ENCODE measurements at places on chromosomes 1 and 21. TPM values are rescaled to one million over a fixed set of nuclear protein-coding genes. Genes with fewer than 3 reads are reported as not detected.

DNA sequence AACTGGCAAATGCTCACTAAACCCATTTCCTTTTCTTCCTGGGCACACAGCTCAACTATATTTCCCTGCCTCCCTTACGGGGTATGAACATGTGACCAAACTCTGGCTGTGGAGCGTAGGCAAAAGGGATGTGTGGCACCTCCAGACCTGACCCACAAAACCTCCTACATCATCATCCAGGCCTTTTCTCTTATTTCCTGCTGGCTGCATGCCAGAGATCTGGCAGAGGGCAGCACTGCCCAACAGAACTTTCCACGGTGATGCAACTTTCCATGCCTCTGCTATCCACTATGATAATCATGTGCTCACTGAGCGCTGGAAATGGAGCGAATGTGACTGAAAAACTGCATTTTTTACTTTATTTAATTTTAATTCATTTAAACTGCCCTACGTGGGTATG, 99.6 kb upstream of the CACNA1E start:
- no peak for DNase-seq

- no peak for DNase-seq
These were observed 76.3 kb downstream of the MEGF6 start for GRCh38 chr1:3534803-3535637.

- no peak for DNase-seq
These were observed 46.6 kb upstream of the RAB4A start for GRCh38 chr1:229224308-229224707.

DNA sequence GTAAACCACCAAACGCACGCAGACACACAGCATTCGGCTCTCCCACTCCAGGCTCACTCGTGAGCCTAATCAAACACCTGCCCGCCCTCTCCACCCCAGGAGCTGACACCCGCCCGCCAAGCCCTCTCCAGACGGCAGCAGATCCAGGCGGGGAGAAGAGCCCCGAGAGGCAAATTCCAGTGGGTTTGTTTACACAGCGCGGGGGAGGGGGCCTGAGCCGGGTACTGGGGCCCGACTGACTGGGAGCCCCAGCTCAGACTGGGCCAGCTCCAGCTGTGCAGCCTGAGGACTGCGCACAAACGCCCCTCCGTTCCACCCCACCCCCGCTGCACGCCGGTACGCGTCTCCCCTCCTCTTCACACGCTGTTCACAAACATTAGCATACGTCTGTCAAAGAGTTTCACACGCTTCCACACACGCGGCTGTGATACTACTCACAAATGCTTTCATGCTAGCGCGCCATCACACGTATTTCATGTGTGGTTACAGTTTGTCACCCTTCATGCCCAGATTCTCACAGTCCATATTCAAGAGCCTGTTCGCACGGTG, 1.0 kb upstream of the EFNA1 start:
- peak; percentile 58 for DNase-seq

GRCh38 chr1:18548643-18549042, 67.9 kb downstream of the KLHDC7A start:
- DNase-seq = no peak

- DNase-seq = no peak
These were observed 9.3 kb downstream of the CBR1 start for GRCh38 chr21:36079010-36079649.

DNA sequence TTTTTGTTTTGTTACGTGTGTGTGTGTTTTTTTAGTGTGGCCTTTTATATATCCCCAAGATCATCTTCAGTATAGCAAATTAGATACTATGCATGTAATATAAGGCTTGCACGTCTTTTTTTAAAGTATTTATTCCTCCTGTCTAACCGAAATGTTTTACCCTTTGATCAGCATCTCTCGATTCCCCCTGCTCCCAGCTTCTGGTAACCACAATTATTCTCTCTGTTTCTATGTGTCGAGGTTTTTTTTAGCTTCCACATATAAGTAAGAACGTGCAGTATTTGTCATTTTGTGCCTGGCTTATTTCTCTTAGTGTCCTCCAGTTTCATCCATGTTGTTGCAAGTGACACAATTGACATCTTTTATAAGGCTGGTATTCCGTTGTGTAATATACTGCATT, 18.7 kb downstream of the CEP85 start:
- no peak for DNase-seq

DNA sequence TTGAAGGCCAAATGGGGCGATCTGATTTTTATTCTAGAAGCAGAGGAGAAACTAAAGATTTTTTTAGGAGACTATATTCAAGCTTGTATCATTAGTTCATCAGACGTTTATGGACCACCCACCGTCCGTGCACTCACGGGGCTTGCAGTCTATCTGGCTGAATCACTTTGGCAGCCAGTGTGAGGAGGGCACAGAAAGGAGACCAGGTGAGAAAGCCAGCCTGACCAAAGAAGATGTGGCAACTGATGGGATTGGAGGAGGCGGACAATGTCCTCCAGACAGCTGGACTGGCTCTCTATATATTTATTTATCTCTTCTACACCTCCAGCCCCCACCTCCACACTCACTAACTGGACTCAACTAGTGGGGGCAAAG, 822 bp upstream of the ELOVL1 start:
- no peak for DNase-seq

DNA sequence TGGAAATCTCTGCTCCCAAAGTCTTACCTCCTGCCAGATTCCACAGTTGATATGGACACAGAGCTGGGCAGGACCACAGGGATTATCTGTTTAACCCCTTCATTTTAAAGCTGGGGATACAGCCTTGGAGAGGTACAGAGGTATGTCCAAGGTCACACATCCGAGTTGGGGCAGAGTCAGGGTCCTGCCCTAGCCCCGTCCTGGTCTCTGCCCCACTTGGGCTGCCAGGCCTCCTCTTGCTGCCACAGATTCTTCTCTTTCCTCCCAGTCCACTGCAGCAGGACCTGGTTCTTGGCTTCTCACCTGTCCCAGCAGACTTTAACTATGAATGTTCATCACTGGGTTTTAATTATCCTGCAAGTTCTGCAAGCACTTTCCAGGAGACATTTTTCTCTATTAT, 258.3 kb downstream of the MATN1 start:
- no peak for DNase-seq

- no peak for DNase-seq
These were observed 856 bp downstream of the LHX9 start for GRCh38 chr1:197917805-197918651.

DNA sequence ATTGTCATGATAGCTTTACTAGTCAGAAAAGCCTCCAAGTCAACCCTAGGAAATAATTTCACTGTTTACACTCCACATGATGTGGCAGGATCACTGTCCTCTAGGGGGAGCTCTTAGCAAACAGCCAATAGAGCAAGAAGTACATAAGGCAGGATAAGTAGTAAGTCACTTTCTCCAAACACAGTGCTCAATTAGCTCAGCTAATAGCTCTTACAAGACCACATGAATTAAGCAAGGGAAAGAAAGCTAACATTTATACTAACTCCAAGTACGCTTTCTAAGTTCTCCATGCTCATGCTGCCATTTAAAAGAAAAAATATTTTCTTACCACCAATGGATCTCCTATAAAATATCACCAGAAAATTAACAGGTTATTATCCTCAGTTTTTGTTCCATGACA, 66.9 kb upstream of the LRIF1 start:
- DNase-seq = no peak

DNA sequence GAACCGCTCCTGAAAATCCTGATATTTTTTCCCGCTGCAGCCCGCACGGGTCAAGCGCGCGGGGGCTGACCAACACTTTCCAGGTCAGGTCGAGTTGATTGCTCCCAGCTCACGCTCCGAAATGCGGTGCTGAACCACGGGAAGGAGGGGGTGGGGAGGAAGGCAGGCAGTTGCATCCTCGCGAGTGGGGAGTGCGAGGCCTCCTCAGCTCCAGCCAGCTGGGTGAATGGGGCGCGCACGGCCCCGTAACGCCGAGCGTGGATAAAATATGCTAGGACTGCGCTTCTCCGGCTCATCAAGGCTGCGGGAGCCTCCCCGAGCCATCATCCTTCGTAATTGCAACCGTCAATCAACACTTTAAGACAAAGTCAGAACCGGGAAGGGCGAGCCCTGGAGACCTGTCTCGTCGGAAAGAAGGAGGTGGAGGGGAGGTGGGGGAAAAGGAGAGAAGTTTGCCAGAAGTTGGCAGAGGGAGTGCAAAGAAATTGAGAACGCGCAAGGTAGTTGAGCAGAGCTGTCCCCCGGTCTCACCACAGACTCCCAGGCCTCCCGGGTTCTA, 8.0 kb downstream of the NR5A2 start:
- no peak for DNase-seq

DNA sequence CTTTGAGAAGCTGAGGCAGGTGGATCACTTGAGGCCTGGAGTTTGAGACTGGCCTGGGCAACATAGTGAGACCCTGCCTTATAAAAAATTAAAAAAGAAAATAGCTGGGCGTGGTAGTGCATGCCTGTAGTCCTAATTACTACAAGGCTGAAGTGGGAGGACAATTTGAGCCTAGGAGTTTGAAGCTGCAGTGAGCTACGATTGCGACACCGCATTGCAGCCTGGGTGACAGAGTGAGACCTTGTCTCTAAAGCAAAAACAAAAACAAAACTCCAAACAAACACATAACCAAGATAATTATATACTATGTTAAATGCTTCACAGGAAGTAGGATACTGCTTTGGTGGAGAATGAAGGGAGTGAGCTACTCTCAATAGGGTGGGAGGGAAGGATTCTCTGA, 5.4 kb upstream of the PAFAH2 start:
- DNase-seq = no peak

- DNase-seq = no peak
These were observed 15.7 kb downstream of the TNFRSF1B start for GRCh38 chr1:12182410-12182984.

GRCh38 chr1:231443363-231443762, 21.3 kb upstream of the EGLN1 start:
- DNase-seq = no peak

Gene SORT1
- 63.8 TPM for total RNA-seq

Gene DDR2
- 60.3 TPM for total RNA-seq

Gene OR6Y1
- total RNA-seq = not detected
